HFFc6 (cell line): ENCODE measurements at places on chromosomes 12 and 14.

GRCh38 chr12:67735868-67736267, 87.3 kb downstream of the DYRK2 start:
- DNase-seq: no peak

- no peak for DNase-seq
Measured at GRCh38 chr12:6172862-6173261, 27.3 kb upstream of the CD9 start.

DNA sequence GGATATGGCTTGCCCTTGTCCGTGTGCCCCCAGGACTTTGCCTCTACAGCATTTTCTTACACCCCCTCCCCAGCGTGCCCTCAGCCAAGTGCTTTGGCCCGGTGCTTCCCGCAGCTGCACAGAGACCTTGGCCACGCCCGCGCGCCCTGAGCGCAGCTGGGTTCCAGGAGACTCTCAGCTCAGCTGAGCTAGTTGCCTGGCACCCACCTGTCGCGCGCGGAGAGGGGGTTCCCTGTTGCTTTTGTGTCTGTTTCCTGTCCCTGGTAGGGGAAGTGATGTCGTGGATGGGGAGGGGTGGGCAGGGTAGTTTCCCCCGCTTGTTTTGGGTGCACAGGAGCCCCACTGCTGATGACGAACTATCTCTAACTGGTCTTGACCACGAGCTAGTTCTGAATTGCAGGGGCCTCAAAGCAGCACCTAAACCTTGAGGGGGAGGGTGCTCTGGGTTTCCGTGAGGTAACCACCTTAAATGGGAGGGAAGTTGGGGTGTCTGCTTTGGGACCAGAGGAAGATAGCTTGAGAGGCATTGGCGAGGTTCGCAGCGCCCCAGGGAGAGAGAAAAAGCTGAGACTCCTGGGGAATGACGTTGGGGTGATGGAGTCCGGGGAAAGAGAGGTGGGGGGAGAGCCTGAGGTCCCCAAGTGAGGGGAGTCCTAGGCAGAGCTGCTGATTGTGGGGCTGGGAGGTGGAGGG, 1.5 kb downstream of the DIO3 start:
- no peak for DNase-seq

DNA sequence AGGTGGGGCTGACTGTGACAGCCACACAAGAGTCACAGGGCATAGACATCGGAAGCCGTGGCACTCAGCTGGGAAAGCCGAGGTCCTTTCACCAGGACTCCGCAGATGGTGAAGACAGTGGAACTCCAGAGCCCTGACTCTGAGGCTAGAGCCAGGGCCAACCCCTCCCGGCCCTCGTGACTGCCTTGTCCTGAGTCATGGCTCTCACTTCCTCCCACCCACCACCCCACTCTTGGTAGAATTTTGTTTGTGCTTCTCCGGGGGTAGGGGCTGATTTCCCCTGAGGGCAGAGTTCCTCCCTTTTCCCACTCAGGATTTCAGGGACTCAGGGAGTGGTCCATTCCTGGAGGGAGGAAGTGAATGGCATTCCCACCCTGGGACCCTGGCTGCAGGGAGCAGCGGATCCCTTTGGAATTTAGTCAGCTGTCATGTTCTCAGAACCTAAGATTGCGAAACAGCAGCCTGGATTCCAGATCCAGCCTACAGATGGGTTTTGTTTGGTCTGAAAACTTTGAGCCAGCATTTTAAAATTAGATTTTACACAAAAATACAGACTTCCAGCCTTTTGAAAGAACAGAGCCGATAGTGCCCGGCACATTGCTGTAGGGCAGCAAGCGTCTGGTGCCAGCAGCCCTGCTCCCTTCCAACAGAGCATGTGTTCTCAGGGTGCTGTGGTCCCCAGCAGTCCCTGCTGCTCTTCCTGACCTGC, 50.7 kb downstream of the TPCN1 start:
- DNase-seq: peak; percentile 43

DNA sequence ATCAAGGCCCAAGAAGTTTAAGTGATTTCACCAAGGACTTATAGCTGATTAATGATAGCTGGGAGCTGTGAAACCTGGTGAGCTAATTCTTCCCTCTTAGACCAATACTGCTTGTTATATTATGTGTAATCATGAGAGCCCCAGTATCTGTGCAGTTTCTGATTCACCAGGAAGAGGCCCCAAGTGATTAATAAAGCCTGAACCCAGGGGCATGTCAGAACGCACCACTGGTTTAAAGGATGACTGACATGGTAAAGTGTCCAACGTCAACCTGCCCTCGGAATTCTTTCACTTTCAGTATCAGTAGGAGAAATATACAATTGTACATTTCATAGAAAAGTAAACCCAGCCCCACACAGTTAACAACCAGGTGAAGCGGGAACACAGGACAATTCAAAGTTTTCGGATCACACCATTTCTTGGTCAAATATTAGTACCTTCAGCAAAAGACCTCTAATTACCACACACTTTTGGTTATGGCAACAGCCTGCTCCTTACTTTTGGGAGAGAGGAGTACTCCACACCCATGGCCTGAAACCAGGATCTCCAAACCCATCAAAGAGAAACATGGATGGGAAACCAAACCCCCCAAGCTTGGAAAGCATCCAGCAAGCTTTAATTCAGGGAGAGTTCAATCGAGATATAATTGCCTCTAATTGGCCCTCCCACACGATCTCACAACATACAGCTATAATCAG, 28.5 kb downstream of the TMCC3 start:
- no peak for DNase-seq

GRCh38 chr12:94193168-94193567, 44.8 kb downstream of the PLXNC1 start:
- DNase-seq: no peak

DNA sequence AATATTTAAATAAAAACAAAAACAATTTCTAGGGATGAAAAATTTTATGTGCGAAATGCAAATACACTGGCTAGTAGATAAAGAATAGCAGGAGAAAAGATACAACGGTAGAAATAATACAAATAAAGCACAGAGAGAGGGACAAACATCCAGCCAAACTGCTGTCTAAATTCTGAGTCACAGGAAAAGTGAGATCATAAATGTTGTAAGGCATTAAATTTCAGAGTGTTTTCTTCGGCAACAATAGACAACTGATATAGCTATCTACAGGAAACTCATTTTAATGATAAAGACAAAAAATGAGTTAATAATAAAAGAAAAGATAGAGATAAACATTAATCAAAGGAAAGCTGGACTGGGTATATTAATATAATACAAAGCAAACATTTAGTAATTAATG, 122.2 kb downstream of the NTS start:
- DNase-seq: no peak

DNA sequence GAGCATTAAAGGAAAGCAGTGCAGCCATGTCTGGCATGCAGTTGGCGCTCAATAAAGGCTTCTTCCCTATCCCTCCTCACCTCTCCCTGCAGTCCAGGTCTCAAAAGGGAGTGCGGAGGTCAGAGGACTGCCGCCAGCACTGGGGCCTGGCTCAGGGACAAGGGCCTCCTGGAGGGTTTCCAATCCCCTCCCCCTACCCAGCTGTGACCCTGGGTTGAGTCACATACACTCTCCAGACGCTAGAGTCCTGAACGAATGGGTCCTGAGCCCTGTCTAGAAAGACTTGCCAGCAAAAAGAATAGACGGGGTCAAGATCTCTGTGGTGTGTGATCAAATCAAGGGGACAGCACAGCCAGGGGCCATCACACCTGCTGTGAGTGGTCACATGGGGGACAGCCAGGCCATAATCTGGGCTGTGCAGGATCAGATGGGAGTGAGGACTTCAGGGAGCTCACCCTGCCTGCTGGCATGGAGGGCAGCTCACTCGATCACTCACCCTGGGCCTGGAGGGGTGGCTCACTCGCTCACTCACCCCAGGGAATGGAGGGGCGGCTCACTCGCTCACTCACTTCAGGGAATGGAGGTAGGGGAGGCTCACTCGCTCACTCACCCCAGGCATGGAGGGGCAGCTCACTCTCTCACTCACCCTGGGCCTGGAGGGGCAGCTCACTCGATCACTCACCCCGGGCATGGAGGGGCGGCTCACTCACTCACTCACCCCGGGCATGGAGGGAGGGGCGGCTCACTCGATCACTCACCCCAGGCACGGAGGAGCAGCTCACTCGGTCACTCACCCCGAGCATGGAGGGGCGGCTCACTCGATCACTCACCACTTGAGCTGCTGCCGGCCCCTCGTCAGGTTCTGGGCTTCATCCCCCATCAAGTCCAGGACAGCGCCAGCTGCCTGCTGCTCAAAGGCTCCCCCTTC, 12.8 kb downstream of the CFAP73 start:
- no peak for DNase-seq

- DNase-seq: no peak
Measured at GRCh38 chr14:28407996-28408395, 358.6 kb upstream of the FOXG1 start.

DNA sequence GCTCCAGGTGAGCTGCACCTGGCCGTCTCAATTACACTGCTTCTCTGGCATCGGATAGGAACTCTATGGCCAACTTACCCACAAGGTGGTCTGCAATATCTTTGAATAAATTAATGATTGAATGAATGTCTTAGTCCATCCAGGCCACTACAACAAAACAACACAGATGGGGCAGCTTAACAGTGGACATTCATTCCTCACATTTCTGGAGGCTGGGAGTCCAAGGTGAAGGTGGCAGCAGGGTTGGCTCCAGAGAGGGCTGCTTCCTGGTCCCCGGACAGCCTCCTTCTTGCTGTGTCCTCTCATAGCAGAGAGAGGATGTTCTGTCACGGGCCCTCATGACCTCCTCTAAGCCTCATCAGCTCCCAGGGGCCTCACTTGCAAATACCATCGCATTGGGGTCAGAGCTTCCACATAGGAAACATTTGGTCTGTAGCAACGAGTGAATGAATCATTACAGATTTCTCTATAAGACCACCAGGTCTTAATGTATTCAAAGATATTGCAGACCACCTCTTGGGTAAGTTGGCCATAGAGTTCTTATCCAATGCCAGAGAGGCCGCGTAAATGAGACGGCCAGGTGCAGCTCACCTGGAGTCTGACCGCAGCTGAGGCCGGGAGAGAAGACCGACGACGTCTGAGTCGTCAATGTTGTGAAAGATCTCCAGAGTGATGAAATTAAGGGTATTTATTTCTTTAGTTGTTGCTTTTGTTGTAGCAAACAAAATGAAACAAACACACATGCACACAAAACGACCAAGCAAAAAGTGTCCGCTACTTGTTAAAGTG, 182.7 kb upstream of the C14orf180 start:
- no peak for DNase-seq

- DNase-seq: peak; percentile 86
Measured at GRCh38 chr12:45425426-45425825, 209.5 kb downstream of the ANO6 start.

DNA sequence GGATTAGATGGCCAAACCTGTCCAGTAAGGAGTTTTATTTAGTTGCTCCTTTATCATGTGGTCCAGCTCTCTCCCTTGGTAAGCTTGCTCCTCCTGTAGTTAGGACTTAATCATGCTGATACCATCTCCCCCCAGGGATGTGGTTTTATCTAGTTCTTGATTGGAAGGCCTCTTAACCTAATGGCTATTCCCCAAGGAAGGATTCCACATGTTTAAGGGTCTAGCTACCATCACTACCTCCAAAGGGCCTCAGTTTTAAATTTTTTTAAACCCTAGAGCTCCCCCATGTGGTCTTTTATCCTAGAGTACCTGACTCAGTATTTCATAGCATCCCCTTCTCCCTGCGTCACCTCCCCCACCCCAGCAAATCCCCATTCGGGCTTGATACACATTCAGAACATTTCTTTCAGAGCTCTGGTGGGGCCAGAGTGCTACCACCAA, 22.5 kb downstream of the MAP3K12 start:
- DNase-seq: no peak

DNA sequence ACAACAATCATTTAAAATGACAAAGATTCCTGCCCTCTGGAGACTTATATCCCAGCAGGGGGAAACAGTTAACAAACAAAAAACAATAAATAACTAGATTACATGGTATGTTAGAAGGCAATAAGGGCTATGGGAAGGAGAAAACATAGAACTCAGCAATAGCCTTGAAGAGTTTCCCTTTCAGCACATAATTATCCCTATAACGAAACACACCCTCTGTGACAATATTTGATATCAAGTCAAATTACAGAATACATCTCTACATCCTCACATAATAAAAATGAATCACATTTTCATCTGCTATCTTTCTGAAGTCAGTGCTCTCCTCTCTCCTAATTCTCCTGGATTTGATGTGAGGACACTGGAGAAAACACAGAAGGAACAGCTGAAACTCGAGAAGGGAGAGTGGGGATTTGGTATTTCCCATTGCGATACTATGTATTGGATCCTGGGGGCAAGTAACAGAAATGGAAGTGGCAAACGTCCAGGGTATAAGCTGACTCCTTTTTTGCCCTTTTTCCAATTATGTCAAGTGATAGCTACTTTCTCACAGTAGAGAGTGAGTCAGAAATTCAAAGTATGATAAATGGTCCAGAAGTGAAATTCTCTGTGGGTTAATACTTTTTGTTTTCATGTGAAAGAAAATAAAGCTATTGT, 9.7 kb upstream of the PTGER2 start:
- DNase-seq: no peak

DNA sequence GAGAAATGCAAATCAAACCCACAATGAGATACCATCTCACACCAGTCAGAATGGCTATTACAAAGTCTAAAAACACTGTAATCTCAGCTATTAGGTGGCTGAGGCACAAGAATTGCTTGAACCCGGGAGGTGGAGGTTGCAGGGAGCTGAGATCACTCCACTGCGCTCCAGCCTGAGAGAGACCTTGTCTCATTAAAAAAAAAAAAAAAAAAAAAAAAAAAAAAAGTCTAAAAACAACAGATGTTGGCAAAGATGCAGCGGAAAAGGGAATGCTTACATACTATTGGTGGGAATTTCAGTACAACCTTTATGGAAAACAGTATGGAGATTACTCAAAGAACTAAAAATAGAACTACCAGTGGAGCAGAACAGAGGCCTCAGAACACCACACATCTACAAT, 19.0 kb upstream of the ATF7 start:
- DNase-seq: peak; percentile 71

GRCh38 chr12:31004666-31005065, 69.0 kb upstream of the DDX11 start:
- no peak for DNase-seq

DNA sequence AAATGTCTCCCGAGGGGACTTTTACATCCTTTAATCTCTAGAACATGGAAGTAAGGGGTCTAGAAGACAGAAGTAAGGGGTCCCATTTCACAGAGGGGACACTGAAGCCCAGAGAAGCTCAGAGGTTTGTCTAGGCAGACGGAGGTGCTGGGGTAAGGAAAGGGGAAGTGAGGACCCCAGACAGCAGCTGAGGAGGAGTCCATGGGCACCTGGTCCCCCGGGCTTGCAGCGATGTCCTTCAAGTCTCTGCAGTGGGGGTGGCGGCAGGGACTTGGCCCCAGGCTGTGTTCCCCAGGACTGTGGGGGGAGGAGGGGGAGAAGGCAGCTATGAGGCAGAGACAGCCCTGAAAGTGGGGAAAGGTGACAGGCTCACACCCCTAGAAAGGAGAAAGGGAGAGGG, 30.7 kb downstream of the DTX1 start:
- DNase-seq: no peak

GRCh38 chr14:75877292-75877691, 104.5 kb downstream of the TGFB3 start:
- peak; percentile 82 for DNase-seq

GRCh38 chr12:82647853-82648252, 38.9 kb upstream of the TMTC2 start:
- no peak for DNase-seq

- DNase-seq: peak; percentile 41
Measured at GRCh38 chr12:54759751-54760150, 94.6 kb upstream of the MUCL1 start.
